ENCODE measurements at places on chromosomes 4 and X.

DNA sequence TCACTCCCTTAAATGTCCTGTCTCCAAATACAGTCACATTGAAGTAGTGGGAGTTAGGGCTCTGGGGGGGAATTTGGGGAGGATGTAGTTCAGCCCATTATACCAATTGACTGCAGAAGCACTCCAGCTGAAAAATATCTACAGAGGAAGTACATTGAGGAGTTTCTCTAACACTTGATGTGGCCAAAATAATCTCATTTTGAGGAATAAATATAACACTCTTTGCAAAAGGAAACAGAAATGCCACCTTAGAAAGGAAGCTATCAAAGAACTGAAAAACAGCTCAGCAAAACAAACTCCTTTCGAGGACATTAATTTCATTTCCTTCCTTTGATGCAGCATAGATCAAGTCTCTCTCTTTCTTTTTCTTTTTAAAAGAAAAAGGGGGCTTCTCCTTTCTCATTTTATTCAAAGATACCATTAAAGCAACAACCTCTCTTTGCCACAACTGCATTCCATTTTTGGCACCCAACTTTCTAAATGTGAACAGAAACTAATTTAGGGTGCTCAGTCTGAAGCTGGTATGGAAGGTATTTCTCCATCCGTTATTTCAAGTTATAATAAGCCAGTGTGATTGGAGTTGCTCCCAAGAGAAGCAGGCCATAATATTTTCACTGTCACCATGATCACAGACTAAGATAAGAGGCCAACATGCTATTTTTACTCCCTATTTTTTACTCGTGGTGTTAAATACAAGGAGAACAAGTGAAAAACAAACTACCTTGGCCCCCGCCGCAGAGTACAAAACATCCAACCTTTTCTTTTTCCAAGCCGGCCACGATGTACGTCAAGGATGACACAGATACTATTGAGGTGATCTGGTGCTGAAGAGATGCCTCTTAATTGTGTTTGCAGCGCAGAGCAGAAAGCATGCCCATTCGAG lies 230.4 kb upstream of the GATB start:
- no peak for DNase-seq

GRCh38 chr4:172819353-172819752 lies 349.3 kb upstream of the GALNT7 start:
- no peak for DNase-seq

DNA sequence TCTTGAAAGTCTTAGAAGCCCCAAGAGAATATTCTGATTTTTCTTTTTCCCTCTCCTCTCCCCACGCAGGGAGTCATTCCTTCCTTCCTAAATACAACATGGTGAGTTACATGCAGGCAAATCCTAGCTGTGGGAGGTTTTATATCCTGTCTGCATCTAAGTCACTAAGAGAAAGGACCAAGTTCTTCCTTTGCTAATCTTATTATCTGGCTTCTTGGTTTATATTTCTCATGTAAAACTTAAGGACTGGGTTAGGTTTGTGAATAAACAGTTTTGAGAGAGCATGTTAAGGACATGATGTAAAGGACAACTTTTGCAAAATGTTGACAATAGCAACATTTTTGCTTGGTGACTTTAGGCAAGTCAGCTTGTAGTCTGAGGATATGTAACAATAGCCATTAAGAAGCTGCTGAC lies 5.1 kb upstream of the CXCL9 start:
- DNase-seq = no peak

DNA sequence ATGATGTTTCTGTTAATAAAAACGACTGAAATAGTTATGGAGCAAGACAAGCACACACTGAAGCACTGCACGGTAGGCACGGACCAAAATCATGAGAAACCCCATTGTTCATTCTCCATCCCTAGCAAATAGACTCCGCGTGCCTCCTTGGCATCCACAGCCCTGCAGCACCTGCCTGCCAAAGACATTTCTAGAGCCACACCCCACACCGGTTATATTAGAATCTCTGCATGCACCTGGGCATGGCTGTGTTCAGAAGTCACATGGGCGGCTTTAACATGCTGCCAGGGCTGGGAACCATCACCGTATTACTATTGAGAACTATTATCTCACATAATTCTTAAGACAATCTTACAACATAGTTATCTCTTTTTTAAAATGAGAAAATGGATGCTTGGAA lies 5.9 kb downstream of the PDLIM3 start:
- no peak for DNase-seq

DNA sequence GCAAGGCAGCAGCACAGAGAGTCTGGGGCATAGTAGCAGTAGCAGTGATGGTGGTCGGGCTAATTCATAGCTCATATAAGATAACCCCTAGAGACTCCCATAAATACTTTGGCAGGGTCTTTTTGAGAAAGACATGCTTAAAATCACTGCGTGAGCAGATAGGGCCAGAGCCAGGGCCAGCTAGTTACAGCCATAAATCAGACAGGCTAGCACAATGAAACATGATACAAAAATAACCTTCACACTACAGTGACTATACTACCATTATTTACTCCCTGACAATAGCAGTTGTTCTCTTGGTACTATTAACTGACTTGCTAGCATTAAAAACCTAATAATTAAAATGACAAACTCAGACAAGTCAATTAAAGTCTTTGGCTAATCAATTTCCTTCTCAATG lies 295.9 kb downstream of the SMARCA1 start:
- no peak for DNase-seq

Data from activated T-cell treated with anti-CD3 and anti-CD28 coated beads, Interleukin-2, amount 50 U/mL, for 24 hours (primary cell).